ENCODE measurements at places on chromosomes 16 and 17.

- no peaks in the 10 kb centered on the region for H3K36me3 ChIP-seq
- DNase-seq, result no peak
- H3K27me3 ChIP-seq, result peaks cover 8% of the 10 kb centered on the region
- no peak overlapping the region for H3K27ac ChIP-seq
- H3K4me3 ChIP-seq, result no peak overlapping the region
Observed at GRCh38 chr17:72724267-72724666, 368.2 kb downstream of the SLC39A11 start.

- no peaks in the 10 kb centered on the region for H3K4me1 ChIP-seq
- no peak overlapping the region for H3K27ac ChIP-seq
- DNase-seq, result no peak
- no peak overlapping the region for H3K4me3 ChIP-seq
Observed at GRCh38 chr17:49612726-49613125, 37.1 kb downstream of the NXPH3 start.

GRCh38 chr17:56158915-56159825, 5.9 kb downstream of the ANKFN1 start:
- peak overlapping the region; percentile 91 for H3K27ac ChIP-seq
- peaks cover 1% of the 10 kb centered on the region for H3K27me3 ChIP-seq
- peak overlapping the region; percentile 58 for H3K4me3 ChIP-seq
- no peaks in the 10 kb centered on the region for H3K36me3 ChIP-seq

- peaks cover 9% of the 10 kb centered on the region for H3K4me1 ChIP-seq
- peaks cover 7% of the 10 kb centered on the region for H3K27me3 ChIP-seq
- no peak overlapping the region for H3K27ac ChIP-seq
- no peak for DNase-seq
Observed at GRCh38 chr16:50472472-50472871, 75.7 kb upstream of the NKD1 start.
